Osteocyte (in vitro differentiated cells): ENCODE measurements at places on chromosomes 6 and 20. TPM values are rescaled to one million over a fixed set of nuclear protein-coding genes. Genes with fewer than 3 reads are reported as not detected.

GRCh38 chr6:117449549-117450439 is 24.1 kb upstream of the ROS1 start:
- DNase-seq: no peak

GRCh38 chr6:111796310-111796918 is 76.8 kb downstream of the FYN start:
- no peak for DNase-seq

GRCh38 chr6:169289257-169289618 is 35.6 kb upstream of the THBS2 start:
- no peak for DNase-seq

DNA sequence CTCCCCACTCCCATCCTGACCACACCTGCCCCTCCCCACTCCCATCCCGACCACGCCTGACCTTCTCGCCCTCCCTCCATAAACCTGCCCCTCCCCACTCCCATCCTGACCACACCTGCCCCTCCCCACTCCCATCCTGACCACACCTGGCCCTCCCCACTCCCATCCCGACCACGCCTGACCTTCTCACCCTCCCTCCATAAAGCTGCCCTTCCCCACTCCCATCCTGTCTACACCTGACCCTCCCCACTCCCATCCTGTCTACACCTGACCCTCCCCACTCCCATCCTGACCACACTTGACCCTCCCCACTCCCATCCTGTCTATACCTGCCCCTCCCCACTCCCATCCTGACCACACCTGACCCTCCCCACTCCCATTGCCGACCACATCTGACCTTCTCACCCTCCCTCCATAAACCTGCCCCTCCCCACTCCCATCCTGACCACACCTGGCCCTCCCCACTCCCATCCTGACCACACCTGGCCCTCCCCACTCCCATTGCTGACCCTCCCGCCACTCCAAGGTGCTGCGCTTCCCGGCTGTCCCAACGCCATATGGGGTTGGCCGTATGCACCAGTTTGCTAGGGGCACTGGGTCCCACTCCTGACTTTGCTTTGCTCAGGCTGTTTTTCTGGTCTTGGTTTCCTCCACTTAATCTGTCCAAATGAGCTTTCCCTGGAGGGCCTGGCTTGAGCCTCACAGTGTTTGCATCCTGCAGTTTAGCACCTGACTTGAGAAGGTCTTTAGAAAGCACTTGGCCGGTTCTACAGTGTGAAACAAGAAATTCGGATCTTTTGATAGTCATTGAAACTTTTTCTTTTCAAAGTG is 2.9 kb downstream of the KIF25 start:
- DNase-seq: peak; percentile 60

Gene RGS17
- total RNA-seq: 2.9 and 3.1 TPM in 2 replicates

GRCh38 chr20:46085179-46085851 is 4.4 kb downstream of the NCOA5 start:
- DNase-seq: no peak

GRCh38 chr6:141131616-141132015 is 1001.1 kb upstream of the GJE1 start:
- DNase-seq: no peak

- no peak for DNase-seq
These were observed 6.8 kb downstream of the NOX3 start for GRCh38 chr6:155448668-155449449.

Gene NRSN1
- not detected in 2 replicates for total RNA-seq

DNA sequence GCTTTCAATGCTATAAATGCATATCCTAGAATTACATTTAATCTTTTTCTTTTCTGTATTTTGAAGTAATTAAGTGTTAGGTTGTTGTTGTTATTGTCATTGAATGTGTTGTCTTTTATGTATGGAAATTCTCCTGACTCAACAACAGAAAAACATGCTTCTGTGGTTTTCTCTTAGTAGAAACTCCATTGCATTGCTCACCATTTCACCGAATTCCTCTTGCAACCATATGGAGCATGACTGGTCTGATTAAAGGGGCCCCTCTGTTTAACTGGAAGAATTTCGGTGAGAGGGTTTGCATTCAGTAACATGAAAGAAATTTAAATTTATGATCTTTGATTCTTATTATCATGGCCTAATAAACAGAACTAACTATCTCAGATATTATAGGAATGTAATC is 454.3 kb upstream of the JARID2 start:
- DNase-seq: no peak

GRCh38 chr20:63957004-63957689 is 931 bp upstream of the UCKL1 start:
- no peak for DNase-seq

DNA sequence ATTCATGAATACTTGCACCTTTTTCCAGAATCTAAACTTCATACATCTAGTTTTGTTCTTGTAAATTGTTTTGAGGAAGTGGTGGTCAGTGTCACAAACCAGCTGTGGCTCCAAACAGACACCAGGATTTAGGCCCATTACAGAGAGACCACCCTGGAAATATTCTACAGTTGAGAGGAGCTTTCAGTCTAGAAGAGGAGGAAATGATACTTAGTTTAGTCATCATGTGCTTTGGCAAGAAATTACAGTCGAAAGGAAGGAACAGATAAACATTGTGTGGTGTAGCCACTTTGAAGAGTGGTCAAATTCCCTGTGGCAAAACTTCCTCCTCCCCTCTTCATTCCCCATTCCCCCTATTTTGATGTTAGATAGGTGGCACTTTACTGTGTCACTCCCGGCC is 15.7 kb downstream of the DCBLD1 start:
- DNase-seq: no peak

Gene FAM209B
- total RNA-seq: 0.55 TPM in 1 of 2 replicates, not detected in the other

DNA sequence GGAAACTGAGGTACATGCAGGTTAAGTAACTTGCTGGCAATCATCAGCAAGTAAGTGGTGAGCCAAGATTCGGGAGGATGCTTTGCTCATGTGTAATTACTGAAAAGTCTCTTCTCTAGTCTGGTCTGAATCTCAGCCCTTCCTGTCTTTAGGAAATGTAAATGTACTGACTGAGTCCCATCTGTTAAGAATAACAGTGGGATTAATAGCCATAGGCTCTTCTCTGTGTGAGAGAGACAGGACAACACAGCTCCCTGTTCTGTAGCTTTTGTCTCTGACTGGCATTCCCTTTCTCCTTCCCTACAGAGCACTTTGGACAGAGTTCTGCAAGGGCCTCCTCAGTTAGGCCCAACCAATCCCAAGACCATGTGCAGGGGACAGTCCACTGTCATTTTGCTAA is 131.3 kb upstream of the OGFRL1 start:
- no peak for DNase-seq

DNA sequence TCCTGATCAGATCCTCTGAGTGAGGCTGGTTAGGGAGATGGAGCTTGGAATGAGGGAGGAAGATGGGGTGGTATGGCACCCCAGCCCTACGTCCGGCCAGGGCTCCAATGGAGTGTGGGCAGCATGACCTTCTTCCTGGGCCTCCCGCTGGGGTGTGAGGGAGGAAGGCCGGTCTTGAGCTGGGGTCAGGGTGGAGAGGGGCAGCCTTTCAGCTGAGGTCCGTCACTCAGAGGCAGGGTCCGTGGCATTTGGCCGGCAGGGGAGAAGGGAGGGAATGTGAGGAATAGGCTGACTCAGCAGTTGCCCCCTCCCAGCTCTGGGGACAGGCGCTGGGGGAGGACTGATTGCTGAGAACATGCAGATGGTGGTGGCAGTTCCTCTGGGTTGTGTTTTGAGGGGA is 25.5 kb upstream of the VEGFA start:
- no peak for DNase-seq

Gene GPSM3
- 7.5 TPM in 2 replicates for total RNA-seq

Gene LYRM4
- total RNA-seq: 27.1 and 28.8 TPM in 2 replicates

Gene ZC3H12D
- 0.21 TPM in 1 of 2 replicates, not detected in the other for total RNA-seq

DNA sequence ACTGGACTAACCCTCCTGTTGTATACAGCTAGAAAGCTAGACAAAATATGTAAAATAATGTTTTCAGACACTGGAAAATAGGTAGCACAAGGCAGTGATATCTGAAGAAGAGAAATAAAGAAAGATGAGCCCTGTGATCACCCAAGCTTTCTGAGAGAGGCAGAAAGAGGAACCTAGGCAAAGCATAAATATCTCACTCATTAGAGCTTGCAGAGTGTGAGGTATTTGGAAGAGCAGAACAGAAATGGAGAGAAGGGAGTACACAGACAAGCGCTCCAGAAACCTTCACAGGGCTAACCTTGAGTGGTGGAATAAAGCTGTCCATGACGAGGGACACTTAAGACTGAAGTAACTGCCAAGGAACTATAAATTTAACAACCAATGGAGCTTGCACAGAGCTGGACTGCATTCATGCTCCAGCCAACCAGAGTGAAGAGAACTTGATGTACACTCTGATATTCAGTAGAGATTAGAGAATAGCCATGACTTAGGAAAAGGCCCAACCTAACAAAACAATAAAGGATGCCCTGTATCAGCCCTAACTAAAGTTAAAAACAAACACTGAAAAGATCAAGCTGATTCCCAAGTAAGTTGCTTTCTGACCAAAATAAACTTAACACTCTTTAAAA is 280.9 kb upstream of the STXBP5 start:
- DNase-seq: no peak

DNA sequence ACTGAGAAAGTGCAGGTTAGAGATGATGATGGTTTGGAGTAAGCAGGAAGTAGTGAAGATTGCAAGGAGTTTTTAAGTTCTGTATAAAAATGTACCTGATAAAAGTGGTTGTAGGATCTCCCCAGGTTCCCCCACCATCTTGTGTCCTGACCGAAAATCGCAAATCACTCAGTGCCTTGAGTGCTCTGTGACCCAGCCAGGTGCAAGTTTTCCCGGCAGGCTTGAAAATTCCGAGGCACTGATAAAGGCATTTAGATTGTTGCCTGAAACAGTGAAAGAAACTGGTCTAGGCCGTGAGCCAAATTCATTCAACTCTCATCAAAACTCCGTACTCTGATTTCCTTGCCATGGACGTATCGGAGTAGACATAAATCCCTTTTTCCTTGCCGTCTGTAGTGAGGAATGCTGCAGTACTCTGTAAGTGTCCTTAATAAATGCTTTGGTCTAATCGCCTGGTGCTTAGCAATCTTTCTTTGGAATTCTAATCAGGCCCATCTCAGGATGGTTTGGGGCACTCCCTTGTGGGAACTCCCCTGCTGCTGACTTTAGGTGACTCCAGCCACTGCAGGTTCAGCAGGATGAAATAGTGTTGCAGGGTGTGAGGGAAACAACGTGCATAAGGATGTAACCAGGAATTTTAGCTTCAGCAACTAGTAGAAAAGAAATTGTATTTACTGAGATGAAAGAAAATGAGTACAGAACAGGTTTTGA is 1199.8 kb upstream of the MAP3K7 start:
- no peak for DNase-seq

DNA sequence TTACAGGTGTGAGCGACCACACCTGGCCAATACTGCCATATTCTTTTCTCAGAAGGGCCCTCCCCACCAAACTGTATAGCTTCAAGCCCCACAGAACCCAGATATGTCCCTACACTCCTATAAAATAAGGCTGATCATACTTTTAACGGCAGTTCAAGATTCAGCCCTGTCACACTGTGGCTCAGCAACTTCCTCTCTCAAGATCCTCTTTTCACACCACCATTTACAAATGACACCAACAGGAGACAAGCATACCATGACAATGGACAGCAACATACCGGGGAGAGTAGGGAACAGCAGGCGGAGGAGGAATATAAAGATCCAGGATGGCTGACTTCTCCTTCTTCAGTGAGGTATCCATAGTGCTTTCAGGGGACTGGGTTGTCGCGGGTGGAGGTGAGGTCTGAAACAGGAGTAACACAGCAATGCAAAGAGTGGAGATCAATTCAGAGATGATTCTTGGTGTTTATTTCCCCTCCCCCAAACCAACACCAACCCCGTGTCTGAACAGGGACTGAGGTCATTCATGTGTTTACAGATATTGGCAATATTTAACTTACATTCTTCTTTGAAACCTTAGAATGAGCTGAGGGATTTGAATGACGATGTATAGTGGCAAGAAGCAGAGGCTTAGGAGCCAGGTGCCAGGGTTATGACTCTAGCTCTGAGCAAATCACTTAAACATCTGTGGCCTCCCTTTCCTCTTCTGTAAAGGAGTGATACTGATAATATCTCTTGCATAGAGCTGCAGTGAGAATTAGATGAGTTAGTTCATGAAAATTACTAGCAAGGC is 57.6 kb upstream of the IPCEF1 start:
- no peak for DNase-seq

DNA sequence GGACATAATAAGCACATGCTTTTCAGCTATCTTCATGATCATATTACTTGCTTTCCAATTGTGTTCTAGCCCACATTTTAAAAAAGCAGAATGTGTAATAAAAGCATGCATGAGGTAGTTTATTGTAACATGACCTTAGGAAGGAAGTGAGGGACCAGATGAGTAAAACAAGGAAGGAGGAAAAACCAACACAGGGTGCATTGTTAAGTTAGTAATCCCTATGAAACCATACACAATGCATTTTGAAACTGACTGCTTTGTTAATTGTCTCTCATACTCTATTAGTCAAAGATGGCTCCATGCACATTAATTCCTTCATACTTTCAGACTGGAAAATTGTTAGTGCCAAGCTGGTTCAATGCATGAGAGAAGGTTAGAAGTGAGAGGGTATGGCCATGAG is 37.7 kb upstream of the CENPW start:
- no peak for DNase-seq

- no peak for DNase-seq
These were observed 72.4 kb upstream of the NHSL1 start for GRCh38 chr6:138571585-138572166.

- DNase-seq: no peak
These were observed 20.1 kb upstream of the NCOA3 start for GRCh38 chr20:47481330-47482216.

- DNase-seq: no peak
These were observed 281.0 kb downstream of the SAMD5 start for GRCh38 chr6:147789430-147789947.

- no peak for DNase-seq
These were observed 96.2 kb downstream of the TCP11 start for GRCh38 chr6:35044761-35045421.

Gene XKR7
- total RNA-seq: not detected in 2 replicates

DNA sequence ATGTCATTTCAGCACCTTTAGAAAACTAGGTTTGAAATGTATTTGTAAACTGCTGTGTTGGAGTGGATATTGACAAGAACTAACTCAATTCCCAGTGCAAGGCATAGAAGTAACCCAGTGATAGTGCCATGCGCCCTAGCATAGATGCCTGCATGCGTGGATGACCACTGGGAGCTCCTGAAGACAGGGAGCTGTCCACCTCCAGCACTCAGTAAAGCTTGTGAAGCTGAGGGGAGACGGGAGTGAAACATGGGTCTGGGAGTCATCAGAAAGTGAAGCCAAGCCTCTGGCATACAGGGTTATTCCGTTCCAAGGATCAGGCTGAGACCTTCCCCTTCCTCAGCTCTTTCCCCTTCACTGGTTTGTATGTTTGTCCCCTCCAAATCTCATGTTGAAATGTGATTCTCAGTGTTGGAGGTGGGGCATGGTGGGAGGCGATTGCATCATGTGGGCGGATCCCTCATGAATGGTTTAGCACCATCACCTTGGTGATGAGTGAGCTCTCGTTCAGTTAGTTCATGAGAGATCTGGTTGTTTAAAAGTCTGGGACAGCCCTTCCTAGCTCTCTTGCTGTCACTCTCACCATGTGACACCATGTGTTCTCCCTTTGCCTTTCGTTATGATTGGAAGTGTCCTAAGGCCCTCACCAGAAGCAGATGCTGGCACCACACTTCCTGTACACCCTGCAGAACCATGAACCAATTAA is 146.5 kb upstream of the FERMT1 start:
- no peak for DNase-seq

GRCh38 chr20:17543531-17544131 is 12.5 kb upstream of the BFSP1 start:
- no peak for DNase-seq

- DNase-seq: no peak
These were observed 20.4 kb downstream of the ZNF184 start for GRCh38 chr6:27452496-27452897.
